NCI-H2107 (cell line): ENCODE measurements at places on chromosomes 1 and 21.

DNA sequence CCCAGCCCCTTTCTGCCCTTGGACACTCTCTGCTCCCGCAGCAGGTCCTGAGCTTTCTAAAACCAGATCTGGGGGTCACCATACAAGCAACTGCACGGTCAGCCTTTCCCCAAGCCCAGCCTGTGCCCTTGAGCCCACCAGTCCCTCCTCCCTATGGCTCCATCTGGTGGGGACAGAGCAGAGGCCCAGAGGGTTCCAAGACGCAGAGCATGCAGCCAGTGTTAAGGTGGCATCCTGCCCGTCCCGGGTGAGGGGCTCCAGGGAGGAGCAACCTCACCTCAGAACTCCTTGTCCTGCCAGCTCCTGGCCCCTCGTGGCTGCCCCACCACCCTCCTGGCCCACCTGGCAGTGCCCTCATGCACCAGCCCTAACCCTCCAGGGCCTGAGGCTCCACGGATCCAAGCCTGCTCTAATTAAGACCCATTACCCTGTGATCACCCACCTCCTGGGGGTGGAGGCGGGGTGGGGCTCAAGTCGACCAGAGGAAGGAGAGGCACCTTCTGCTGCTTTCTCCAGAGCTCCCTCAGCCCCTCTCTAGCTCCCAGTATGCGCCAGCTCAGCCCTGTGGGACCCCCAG lies 8.5 kb downstream of the CHD5 start:
- DNase-seq: no peak

DNA sequence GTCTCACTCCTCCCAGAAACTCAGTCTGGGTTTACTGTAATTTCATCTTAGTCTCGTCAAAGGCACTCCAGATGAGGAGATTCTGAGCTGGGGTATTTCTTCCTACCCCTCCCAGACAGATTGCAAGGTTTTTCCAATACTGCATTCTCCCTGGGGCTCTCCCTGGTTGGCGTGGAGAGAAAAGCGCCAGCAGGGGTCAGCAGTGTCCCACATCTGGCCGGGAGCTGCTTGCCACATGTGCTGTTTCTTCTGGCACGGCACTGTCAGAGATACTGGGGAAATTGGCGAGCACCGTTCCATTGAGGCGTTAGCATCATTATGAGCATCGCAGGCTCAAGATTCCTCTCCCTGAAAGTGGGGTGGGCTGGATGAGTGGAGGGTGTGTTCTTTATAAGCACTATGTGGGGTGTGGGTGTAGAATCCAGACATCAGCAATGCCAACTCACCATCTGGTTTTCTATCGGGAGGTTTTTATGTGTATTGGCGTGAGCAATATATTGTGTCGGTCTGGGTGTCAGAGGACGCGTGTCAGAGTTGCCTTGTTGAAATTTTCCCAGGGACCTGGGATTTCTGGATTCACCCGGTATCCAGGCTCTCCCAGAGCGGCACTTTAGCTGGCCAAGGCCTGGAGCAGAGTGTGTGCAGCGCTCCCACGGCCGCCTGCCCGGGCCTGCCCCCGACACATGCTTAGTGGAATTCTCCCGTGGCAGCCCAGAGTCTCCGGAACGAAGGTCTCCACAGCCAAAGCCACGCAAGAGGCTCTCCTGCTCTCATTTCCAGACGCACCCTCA lies 8.0 kb upstream of the NAV1 start:
- peak; percentile 65 for DNase-seq

DNA sequence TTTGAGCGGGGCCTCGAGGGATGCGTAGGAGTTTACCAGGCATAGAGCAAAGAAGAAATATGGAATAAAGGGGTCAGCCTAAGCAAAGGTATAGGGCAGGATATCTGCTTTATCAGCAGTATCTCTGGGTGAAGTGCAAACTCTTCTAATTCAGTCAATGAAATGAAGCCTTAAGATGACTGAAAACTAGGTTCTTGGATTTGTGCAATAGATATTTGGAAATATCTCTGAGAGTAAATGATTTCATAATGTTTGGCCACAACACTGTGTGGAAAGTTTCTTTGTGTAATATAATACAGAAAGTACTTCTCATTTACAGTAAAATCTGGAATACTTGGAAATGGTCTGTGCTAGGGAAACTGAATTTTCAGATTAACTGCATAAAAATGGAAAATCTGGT lies 26.1 kb downstream of the KCNJ15 start:
- no peak for DNase-seq

DNA sequence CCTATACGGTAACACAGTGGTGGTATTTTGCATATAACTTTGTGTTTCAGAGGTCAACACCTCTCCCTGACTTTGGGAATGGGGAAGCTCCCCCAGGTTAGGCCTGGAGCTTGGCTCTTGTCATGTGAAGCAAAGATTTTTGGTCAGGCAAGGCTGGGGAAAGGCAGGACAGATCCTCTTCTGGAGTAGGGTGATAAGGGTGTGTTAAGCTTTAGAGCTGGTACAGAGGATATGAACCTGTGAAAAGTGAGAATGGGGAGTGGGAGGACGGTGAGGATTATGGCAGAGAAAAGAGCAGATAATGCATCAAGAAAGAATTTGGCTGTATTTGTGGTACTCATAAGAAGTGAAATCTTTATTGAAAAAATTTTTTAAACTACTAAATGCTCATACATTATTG lies 2.3 kb downstream of the RPF1 start:
- DNase-seq: no peak

DNA sequence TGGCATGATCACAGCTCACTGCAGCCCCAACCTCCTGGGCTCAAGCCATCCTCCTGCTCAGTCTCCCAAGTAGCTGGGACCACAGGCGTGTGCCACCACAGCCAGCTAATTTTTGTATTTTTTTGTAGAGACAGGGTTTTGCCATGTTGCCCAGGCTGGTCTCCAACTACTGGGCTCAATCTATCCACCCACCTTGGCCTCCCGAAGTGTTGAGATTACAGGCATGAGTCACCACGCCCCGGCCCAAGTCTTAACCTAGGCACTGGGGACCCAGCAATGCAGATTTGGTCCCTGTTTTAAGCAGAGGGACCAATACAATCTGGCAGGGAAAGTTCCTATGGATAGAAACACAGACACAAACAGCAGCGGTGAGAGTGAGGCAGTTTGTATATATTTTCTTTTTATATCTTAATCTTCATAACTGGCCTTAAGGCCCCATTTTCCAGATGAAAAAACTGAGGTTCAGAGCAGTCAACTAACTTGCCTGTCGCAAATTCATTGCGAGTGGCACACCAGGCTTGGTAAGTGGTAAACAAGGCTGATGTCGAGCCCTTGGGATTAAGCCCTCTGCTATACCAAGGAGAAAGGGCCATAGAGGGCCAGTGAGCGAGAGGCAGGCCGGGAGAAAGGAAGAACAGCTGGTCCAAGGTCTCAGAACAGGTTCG lies 77.8 kb upstream of the TINAGL1 start:
- DNase-seq: no peak

GRCh38 chr1:168879896-168880734 lies 151.1 kb upstream of the DPT start:
- peak; percentile 64 for DNase-seq

- no peak for DNase-seq
Observed at GRCh38 chr1:51644533-51645197, 27.8 kb downstream of the OSBPL9 start.

- DNase-seq: no peak
Observed at GRCh38 chr1:11693024-11693590, 1.6 kb downstream of the DRAXIN start.

- no peak for DNase-seq
Observed at GRCh38 chr1:223233410-223234169, 90.5 kb upstream of the TLR5 start.

DNA sequence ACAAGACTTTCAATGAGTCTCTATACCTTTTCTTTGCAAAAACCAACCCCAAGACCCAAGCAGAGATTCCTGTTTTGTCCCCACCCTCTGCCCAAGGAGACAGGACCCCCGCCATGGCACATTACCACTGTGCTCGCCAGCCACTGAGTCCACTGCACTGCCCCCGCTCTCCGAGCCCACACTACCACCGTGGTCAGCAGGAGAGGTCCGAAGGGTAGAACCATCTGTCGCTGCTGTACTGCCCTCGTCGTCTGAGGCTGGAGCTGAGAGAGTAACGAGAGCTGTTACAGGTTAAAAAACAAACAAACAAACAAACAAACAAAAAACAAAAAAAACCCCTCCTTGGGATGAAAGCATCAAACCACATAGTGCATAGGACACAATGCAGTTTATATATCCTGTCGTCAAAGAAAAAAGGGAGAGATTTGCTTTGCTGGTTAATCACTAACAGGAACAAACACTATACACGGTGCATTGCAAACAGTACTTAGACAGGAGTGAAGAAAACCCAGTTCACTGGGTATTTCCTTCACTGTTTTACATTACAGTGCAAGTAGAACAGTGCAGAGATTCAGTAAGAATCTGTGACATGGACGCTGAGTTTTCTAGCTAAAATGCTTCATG lies 71.0 kb downstream of the UBR4 start:
- DNase-seq: no peak

- DNase-seq: no peak
Observed at GRCh38 chr21:32383812-32384211, 9.0 kb downstream of the URB1 start.

DNA sequence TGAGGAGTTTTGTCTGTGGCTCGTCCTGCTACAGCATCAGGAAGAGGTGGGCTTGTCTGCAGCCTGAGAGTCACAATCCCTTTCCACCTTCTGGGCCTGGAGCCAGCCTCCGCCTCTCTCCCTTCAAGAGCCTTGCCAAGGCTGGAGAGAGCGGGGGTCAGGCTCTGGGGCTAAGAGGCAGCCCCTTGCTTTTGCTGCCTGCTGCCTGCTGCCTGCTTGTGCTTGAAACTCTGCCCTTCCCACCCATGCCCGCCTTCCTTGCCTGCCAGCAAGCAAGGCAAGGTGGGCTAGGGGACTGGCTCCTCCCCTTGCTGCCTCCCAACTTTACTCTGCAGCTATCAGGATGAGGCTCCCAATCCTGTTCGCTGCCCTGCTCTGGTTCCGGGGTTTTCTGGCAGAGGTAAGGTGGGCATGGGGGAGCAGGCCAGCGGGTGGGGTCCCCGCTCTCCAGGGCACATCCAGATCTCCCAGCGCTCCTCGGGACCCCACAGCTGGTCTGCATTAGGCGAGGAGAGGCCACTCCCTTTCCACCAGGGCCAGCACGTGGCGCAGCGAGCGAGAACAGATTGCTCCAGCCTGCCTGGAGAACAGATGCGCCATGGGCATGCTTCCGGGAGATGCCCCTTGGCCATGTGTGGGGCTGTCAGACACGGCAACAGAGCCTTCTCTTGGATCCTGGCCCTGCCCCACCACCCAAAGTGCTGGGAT lies 7.5 kb upstream of the PTPN7 start:
- no peak for DNase-seq

GRCh38 chr1:225447650-225448089 lies 19.8 kb upstream of the LBR start:
- DNase-seq: no peak

DNA sequence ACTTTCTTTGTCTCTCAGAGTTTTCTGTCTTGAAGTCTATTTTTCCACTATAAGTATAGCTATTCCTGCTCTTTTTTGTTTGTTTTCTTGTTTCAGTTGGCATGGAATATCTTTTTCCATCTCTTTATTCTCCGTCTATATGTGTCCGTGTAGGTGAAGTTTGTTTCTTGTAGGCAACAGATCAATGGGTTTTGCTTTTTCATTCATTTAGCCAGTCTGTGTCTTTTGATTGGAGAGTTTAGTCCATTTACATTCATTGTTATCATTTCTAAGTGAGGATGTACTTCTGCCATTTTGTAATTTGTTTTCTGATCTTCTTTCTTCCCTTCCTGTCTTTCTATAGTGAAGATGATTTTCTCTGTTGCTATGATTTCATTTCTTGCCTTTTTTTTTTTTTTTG lies 132.5 kb upstream of the GPR52 start:
- DNase-seq: no peak

- DNase-seq: no peak
Observed at GRCh38 chr1:9093091-9093490, 23.7 kb upstream of the SLC2A5 start.

DNA sequence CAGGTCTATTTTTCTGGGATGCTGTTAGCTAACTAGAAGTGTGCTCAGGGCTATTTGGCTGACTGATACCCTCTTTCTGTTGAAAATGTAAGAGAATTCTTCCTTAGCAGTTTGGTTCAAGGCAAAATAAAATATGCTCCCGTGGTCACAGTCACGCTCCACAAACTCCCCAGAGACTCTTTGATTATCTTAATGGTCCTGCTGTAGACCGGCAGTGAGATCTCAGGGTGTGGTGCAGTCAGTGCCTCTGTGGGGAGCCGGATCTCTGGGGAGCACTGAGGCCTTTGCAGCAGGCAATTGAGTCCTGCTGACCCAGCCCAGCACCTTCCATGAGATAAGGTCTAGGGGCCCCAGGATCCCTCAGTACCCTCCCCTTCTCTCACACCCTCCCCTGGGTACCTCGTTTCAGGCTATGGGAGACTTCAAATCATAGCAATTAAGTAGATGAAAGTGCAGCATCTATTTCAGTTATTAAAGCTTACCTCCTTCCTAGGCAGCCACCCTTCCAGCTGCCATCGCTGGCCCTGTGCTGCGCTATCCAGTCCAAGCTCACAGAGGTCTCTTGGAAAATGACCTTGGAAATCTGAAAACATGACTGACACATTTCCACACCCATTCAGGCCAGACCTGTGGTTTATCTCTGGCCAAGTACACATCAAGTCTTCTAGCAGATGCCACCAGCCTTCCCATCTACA lies 98.1 kb downstream of the SEC16B start:
- DNase-seq: no peak

DNA sequence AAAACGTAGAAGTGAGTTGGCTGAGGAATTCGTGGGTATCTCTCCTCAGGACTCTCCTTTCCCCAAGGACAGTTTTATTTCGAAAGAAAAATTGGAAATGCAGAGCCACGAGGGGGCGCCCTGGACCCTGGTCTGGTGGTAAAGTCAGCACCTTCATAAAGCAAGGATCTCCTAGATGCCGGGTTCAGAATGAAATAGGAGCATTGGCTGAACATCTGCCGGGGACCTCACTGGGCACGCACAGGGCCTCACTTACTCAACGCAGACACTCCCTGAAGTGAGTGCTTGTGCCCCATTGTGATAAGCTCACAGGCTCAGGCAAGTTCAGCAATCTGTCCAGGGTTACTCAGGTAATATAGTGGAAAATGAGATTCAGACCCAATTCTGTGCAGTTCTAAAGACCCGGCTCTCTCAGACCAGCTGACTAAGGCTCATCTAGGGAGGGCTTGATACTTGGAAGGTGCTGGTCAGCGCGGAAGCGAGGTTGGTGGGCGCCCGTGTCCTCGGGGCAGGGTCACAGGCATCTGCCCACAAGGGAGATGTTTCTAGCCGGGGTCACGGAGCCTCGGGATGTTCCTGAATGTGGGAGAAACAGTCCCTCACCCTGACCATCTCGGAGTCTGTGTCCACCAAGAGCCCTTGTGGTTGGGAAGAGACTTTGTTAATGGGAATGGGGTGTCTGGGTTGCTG lies 55.7 kb upstream of the ETV3 start:
- peak; percentile 75 for DNase-seq
